Fibroblast of the aortic adventitia (primary cell): ENCODE measurements at places on chromosomes 7 and 10. TPM values are rescaled to one million over a fixed set of nuclear protein-coding genes. Genes with fewer than 3 reads are reported as not detected.

Gene PIP
- total RNA-seq: not detected in 2 replicates

Gene FAM25G
- total RNA-seq: not detected in 2 replicates

Gene ADCYAP1R1
- not detected in 2 replicates for total RNA-seq

Gene C7orf57
- 0.09 TPM in 1 of 2 replicates, not detected in the other for total RNA-seq

Gene SPDYE1
- not detected in 2 replicates for total RNA-seq

Gene UNC5B
- 20.6 and 35.7 TPM in 2 replicates for total RNA-seq

Gene BLVRA
- total RNA-seq: 24.0 and 60.3 TPM in 2 replicates

Gene EPC1
- 26.7 and 56.9 TPM in 2 replicates for total RNA-seq
